Sciatic nerve (tissue), 2 donors: ENCODE measurements at places on chromosomes 13 and 19.
A peak's percentile ranks its signal among the peaks of the same experiment; 100 is the strongest.

- DNase-seq, result peak; percentile 72
Observed at GRCh38 chr13:23570099-23570920, at the start of gene TNFRSF19. Gene TNFRSF19 (plus strand): TSS chr13:23570412. CDS start chr13:23590184, 19,772 bp downstream.

DNA sequence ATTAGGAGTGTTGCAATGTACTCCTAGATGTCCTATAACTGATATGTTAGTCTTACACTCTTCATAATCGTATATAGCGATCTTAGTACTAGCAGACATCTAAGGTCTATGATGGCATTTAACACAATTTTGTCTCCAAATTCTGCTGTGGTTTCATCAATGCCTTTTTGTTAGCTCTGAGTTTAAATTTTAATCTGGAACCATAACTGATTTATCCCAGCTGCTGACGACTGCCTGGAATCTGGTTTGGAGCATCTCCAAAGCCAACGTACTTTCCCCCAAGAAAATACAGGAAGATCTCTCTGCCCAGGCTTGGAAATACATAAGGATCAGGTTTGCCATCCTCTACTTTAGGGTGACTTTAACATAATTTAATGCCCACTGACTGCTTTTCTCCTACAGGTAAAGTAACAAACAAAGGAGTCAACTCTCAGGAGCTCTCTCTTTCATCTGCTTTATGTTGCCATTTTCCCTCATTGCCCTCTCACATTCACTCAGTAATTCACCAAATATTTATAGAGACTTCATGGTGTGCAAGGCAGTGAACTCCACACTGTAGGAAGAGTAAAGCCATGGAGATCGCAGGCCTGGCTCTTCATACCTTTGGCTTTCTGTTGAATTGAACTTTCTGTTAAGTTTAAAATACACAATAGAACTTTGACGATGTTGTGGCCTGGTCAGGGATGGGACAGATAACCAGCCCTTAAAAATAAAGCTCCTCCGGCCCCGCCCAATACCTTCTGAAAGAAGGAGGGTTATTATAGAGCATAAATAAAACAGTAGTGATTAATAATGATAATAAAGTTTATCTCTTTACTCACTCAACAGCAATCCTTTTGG, 23.3 kb upstream of the SPART start:
- DNase-seq, result no peak

DNA sequence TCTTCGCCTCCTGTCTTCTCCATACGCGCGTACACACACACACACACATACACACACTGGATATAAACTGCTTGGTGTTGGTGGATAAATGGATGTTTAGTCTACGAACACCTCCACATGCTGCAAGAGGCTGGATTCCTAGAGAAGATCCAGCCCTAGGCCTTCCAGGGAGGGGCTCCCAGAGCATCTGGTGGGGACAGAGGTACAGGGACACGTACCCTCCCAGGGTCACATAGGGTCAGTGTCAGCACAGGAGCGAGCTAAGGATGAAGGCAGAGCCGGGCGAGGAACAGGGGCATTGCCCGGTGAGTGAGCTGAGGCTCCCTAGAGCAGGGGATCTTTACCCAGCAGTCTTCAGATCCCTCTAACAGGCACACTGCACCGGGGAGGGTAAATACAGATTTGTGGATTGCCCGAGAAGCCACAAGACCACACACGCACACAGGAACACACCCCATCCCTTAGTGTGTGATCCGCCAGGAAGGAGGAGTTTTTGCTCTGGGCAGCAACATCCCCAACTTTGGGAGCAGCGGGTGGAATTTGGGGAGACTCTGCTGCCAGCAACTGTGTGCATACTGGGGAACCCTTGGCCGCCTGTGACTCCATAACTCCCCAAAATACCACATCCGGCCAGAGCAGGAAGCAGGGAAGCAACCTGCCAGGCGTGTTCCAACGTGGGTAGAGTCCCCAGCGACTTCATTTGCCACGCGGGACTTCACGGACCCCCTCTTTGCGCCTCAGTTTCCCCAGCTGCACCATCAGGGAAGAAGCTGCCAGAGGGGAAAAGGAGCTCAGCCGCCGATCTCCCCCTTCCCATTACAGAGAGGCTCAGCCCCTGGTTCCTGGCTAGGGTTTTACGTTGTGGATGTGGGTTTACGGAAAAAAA, 5.8 kb upstream of the TLE2 start:
- DNase-seq, result peak; percentile 76

DNA sequence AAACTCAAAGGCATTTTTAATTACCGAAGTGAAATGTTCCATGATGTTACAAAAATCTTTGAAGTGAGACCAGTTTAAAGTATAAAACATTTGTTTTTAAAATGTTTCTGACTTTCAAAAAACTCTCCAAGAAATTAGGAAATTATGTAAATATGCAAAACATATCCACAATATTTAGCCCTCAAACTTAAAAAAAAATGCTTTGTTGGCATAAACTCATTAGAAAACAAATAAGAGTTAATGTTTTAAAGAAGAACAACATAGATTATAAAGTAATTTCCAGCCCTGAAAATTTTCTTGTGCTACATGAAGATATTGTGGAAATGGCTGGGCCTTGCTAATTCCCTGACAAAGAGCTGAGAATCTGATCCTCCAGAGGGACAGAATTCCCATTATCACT, 199.7 kb upstream of the STARD13 start:
- no peak for DNase-seq

DNA sequence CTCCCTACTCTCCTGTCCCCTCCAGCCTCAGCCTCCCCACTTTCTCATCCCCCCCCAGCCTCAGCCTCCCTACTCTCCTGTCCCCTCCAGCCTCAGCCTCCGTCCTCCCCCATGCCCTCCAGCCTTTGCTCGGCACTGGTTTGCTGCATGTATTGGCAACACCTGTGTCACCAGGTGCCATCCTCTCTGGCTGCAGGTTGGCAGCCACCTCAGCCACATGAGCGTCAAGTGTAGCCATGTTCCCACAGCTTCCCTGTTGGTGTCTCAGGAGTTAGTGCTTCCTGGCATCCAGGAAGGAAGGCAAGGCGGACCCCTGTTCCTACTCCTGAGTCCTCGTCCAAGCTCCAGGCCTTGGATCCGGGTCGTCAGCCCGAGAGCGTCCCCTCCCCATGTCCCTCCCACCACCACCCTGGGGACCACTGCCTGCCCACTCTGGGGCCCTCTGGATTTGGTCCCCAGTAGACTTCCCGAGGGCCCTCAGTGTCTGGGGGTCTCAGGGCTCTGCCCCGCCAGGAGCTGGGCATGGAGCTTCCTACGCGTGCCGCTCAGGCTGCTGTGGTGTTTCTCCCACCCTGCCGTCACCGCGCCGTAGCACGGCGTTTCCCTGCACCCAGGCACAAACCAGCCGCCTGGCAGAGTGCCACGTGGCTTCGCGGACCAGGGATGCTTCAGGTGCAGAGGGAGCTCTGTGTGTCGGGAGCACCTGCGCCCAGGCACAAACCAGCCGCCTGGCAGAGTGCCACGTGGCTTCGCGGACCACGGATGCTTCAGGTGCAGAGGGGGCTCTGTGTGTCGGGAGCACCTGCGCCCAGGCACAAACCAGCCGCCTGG, 128.3 kb upstream of the MCF2L start:
- peak; percentile 59 for DNase-seq

GRCh38 chr13:49828453-49828852, 36.0 kb upstream of the KPNA3 start:
- no peak for DNase-seq
